ENCODE measurements at places on chromosomes 11 and 22. TPM values are rescaled to one million over a fixed set of nuclear protein-coding genes. Genes with fewer than 3 reads are reported as not detected.

DNA sequence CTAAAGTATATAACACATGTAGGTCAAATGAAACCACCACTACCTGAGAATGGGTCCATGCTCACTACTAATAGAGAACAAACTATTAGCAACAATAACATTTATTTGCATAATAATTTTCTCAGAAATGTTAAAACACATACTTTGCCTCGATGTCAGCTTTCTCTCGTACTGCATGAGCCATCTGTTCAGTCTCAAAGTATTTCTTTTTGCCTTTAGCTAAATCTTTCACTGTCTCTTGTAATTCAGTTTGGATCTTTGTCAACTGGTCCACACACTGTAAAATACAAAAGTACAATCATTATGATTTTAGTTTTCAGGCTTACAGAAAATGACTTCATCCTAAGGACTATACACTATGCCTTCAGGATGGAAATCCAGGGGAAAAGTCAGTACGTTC lies 153.3 kb downstream of the FCHSD2 start:
- H3K27ac ChIP-seq = no peak overlapping the region
- no peak overlapping the region for H3K4me3 ChIP-seq
- no peak for DNase-seq
- no peaks in the 10 kb centered on the region for H3K27me3 ChIP-seq
- H3K4me1 ChIP-seq = no peaks in the 10 kb centered on the region

XKR3 gene
- total RNA-seq = 0.05 TPM

B4GALNT4 gene
- total RNA-seq = 3.5 TPM

DNA sequence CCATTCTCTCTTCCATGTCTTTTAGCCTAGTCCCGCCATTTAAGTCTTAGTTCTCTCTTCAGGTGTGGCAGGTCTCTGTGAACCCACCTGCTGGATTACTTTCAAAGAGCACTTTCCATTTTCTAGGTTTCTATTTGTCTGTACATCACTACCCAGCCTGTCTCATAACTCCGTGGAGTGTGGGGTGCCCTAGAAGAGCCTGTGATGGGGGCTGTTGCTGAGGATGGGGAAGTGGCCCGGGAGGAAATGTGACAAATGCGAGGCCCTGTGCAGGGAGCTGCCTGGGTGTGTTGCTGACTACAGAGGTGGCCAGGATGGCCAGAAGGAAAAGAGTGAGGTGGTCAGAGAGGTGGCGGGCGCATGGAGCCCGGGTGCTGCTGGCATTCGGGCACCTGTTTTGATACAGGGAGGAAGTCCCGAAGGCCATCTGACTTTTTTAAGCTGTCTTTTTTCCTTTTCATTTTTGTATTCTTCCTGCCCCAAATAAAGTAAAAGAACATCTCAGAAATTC lies 10.7 kb downstream of the DGCR8 start:
- H3K4me1 ChIP-seq = no peaks in the 10 kb centered on the region
- no peaks in the 10 kb centered on the region for H3K27me3 ChIP-seq

- H3K36me3 ChIP-seq = no peaks in the 10 kb centered on the region
- no peaks in the 10 kb centered on the region for H3K27me3 ChIP-seq
- H3K4me1 ChIP-seq = no peaks in the 10 kb centered on the region
- DNase-seq = no peak
- H3K27ac ChIP-seq = no peak overlapping the region
Observed at GRCh38 chr11:74721479-74721835, 9.8 kb downstream of the CHRDL2 start.

DNA sequence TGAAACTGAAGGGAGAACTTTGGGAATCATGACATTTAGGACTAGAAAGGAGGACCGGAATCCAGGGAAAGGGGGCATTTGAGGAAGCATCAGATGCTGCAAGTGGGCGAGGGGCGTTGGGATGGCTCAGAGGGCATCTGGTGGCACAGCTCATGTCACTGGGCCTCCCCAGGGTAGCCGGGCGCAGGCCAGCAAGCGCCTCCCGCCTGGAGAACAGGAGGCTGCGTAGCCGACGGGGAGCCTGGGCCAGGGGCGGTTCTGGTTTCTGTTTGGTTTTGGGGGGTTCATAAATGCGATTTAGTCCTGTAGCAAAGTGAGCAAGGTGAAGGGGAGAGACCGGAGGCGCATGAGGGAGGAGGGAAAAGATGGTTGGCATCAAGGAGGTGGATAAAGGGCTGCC lies 443 bp upstream of the ST14 start:
- H3K27ac ChIP-seq = no peak overlapping the region
- no peak overlapping the region for H3K4me3 ChIP-seq
- no peaks in the 10 kb centered on the region for H3K36me3 ChIP-seq
- H3K4me1 ChIP-seq = peaks cover 8% of the 10 kb centered on the region

GRCh38 chr22:23192558-23192957 lies 12.2 kb downstream of the BCR start:
- H3K36me3 ChIP-seq = peaks cover 21% of the 10 kb centered on the region
- DNase-seq = no peak
- no peak overlapping the region for H3K27ac ChIP-seq
- peaks cover 6% of the 10 kb centered on the region for H3K4me1 ChIP-seq
- H3K4me3 ChIP-seq = no peak overlapping the region
- H3K27me3 ChIP-seq = no peaks in the 10 kb centered on the region

DNA sequence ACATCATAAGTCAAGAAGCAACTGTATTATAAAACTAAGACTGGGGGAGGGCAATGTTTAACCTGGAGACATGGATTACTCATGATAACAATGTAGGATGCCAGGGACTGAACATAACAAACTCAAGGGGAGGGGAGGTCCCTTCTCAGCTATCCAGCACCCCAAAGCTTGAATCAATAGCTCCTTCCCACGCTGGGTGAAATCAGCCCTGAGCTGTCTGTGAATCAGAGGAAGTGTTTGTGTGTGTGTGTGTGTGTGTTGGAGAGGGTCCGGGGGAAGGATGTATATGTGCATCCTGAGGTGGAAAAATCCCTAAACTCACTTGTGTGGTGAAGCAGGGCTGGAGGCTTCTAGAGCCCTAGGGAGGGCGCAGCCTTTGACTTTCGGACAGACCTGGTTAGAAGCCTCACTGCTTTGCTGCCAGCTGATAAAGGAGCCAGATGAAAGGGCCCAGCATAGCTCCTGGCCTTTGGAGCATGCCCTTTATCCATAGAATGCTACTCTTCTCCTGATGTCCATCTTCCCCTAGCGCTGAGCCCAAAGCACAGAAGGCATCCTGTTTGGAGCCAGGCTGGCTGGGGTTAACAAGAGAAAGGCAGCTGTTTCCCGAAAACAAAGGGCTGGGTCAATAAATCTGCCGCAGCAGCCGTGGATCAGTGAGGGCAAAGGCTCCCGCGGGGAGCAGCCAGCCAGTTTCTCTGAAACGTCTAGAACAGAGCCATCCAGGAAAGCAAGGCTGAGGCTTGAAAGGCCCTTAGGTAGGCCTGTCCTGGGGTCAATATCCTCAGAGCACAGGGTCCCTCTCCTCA lies 35.8 kb downstream of the TNKS1BP1 start:
- no peak overlapping the region for H3K4me3 ChIP-seq
- no peak for DNase-seq
- H3K27me3 ChIP-seq = no peaks in the 10 kb centered on the region
- no peak overlapping the region for H3K27ac ChIP-seq
- H3K36me3 ChIP-seq = no peaks in the 10 kb centered on the region
